ENCODE measurements at places on chromosomes 12 and 14.

GRCh38 chr12:15534322-15534721 is 212.0 kb downstream of the PTPRO start:
- no peak for DNase-seq

GRCh38 chr12:18906395-18906794 is 168.5 kb downstream of the CAPZA3 start:
- DNase-seq = no peak

- no peak for DNase-seq
Observed at GRCh38 chr12:126554625-126555024, 1489.4 kb downstream of the AACS start.

GRCh38 chr12:66188584-66189485 is at the start of gene IRAK3:
Gene IRAK3, plus strand, starts transcription at chr12:66189214. Its CDS starts 86 bp downstream, at chr12:66189300.
- DNase-seq = no peak

- DNase-seq = no peak
Observed at GRCh38 chr14:32366256-32366879, 37.3 kb downstream of the AKAP6 start.

- DNase-seq = no peak
Observed at GRCh38 chr12:116372815-116373214, 95.3 kb upstream of the MED13L start.

GRCh38 chr12:110349514-110350151 is 53.9 kb downstream of the ANAPC7 start:
- DNase-seq = no peak

DNA sequence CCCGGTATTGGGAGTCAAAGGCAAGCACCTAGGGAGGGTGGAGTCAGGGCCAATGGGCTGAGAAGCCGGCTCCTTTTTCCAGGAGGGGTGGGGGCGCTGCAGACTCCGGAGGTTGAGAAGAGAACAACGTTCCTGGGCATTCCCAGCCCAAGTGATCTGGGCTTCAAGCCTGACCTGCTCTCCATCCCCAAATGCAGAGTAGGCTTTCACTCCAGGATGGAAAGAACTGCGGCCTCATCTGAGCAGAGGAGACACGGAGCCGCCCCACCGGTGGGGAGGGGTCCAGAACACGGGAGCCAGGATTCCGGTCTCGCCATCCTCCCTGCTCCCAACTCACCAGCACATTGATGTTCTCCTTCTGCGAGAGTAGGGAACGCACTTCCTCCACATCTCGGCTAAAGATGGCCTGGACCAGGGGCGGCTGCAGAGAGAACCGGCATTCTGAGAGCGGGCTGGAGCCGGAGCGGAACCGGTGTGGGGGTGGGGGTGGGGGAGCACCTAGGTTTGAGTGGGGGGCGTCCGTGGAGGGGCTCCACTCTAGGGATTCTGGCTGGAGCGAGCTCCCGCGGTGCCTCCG is 605 bp downstream of the ANKRD52 start:
- DNase-seq = no peak

- DNase-seq = no peak
Observed at GRCh38 chr12:101759396-101760047, 20.3 kb upstream of the SYCP3 start.

GRCh38 chr12:89260841-89261637 is 91.3 kb downstream of the DUSP6 start:
- DNase-seq = no peak

GRCh38 chr14:63800083-63800482 is 52.7 kb upstream of the SYNE2 start:
- no peak for DNase-seq

DNA sequence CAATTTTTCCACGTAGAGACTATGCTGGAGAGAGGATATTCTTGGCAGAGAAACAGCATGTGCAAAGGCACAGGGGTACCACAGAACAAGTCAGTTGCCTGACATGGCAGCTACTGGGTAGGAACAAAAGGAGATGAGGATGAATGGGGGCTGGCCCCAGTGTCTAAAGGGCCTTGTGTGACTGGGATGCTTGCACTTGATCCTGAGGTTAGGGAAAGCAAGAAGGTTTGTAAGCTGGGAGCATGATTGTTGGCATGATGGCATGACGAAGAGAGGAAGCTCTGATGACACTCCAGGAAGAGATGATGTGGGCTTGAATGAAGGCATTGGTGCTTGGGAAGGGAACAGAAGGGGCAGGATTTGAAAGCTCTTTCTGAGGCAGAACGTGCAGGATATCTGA is 139.1 kb downstream of the ZFP36L1 start:
- DNase-seq = no peak

GRCh38 chr12:106773286-106774004 is 1.0 kb upstream of the RIC8B start:
- no peak for DNase-seq

DNA sequence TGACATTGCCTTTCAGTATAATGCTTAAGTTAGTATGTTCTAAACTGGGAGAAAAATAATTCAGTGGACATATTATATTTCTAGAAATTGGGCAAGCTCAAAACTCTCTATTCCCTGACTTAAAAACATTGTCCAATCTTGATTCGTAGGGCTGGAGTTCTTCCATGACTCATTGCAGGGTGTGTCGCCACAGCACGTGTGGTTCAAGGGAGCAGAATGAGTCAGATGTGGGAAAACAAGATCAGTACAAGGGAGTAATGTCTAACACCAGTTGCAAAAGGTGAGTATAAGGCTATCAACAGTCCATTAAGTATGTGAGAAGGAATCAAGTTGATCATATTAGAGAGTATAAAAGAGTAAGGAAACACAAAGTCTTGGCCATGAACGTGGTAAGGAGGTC is 887.0 kb downstream of the TMTC2 start:
- no peak for DNase-seq

DNA sequence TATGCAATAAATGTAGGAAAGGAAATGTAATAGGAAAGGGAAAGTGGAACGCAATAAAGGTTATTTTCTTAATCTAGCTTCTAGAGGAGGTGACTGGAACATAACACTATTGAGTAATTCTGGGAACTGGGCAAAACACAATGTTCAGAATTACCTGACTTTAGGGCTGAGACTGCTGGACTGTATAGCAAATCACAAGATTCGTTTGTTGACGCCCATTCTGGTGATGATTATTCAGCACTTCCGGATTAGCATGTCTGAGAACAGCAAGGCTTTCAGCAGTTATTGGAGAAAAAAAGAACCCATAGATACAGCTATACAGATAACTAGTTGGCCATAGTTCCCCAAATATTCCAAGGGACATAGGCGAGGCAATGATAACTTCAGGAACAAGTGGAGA is 2.3 kb upstream of the KLRD1 start:
- no peak for DNase-seq

GRCh38 chr14:24072436-24072835 is 1.1 kb downstream of the CPNE6 start:
- DNase-seq = no peak

DNA sequence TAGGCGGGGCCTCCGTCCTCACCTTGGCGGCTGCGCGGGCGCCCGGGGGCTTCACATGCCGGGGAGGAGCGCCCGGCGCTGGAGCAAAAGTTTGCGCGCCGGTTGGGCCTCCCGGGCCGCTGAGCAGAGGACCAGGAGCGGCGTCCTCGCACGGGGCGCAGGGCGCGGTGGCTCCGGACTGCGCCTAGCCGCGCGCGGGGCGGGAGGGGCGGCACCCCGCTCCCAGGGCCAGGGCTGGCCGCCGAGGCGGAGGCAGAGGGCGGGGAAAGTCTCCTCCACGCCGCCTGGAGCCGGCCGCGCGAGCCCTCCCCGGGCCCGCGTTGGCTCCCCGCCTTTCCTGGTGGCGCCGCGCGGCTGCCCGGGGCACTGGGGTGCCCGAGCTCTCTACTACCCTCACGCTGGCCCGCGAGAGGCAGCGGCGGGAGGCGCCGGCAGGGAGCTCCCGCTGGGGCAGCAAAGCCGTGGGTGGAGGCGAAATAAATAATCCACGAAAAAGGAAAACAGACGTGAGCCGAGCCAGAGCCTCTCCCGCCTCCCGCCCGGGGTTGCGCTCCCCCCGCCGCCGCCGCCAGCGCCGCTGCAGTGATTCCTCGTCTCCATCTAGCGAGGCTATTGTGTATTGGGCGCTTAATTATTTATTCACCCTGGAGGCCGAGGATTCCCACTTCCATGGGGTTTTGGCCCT is 400 bp upstream of the PRIMA1 start:
- DNase-seq = no peak

DNA sequence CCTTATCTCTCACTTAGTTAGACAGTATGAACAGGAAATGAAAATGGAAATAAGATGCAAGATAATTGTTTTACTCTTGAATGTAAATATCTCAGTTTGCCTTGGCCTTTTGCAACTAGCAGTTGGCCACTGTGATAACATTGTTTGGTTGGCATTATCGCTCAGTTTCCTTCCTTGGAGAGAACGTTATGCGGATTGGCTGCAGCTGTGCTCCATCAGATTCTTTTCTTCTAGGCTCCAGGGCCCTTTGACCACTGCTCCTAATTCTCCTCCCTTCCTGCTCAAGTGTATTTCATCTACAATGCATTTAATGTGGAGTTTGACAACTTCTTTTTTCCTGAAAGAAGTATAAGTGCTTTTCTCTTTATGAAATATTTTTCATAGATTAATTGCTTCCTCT is 284.2 kb downstream of the ADAMTS20 start:
- DNase-seq = no peak

- DNase-seq = no peak
Observed at GRCh38 chr14:42683707-42684106, 1077.0 kb downstream of the LRFN5 start.

GRCh38 chr12:92078167-92079053 is 67.2 kb downstream of the BTG1 start:
- no peak for DNase-seq

All from cerebellar nuclear complex (tissue), 1 donor.